ENCODE measurements at places on chromosomes 13 and 19. TPM values are rescaled to one million over a fixed set of nuclear protein-coding genes. Genes with fewer than 3 reads are reported as not detected.

PRR22 gene
- total RNA-seq, result 1.8 TPM

KIR2DL3 gene
- 0.28 TPM for total RNA-seq

ACP7 gene
- total RNA-seq, result not detected

FAM216B gene
- not detected for total RNA-seq

ZNF528 gene
- 45.2 TPM for total RNA-seq

PALM3 gene
- not detected for total RNA-seq

PLPP2 gene
- total RNA-seq, result 3.2 TPM

CLEC17A gene
- total RNA-seq, result not detected

ZNF418 gene
- total RNA-seq, result 6.1 TPM

ATF5 gene
- 72.9 TPM for total RNA-seq

Data from adrenal gland (tissue), 19 donors.